ENCODE measurements at places on chromosomes 16 and 17.

DNA sequence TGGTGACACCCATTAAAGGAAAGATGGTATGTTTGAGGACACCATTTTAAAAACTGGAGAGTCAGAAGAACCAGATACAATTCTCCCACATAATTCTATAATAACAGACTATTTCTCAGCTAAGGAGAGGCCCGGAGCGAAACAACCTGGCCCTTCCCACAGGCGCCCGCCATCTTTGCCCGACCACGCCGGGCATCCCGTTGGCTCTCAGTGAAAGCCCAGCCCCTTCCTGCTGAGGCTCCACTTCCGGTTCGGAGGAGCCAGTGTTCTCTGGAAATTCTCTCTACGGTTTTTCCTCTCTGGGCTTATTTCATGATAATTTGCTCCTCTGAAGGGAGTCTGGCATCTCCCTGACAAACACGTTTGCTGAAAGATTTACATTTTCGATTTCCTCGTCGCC lies 175.7 kb downstream of the AXIN2 start:
- no peak for DNase-seq

- no peak for DNase-seq
These were observed 5.8 kb downstream of the NEUROD2 start for GRCh38 chr17:39601758-39602532.

- DNase-seq: peak; percentile 47
These were observed 22.9 kb upstream of the LITAF start for GRCh38 chr16:11609474-11610120.

GRCh38 chr17:62625870-62626200 lies 1.6 kb upstream of the MRC2 start:
- DNase-seq: no peak

- DNase-seq: no peak
These were observed 31.6 kb downstream of the SOX9 start for GRCh38 chr17:72152387-72152929.

Measured in glutamatergic neuron (in vitro differentiated cells).